Suprapubic skin (tissue), 4 donors: ENCODE measurements at places on chromosomes 12 and 14.
A peak's percentile ranks its signal among the peaks of the same experiment; 100 is the strongest.

GRCh38 chr14:32531942-32532515 lies 202.9 kb downstream of the AKAP6 start:
- no peaks in the 10 kb centered on the region for H3K27me3 ChIP-seq
- H3K27ac ChIP-seq: no peak overlapping the region
- no peaks in the 10 kb centered on the region for H3K36me3 ChIP-seq

DNA sequence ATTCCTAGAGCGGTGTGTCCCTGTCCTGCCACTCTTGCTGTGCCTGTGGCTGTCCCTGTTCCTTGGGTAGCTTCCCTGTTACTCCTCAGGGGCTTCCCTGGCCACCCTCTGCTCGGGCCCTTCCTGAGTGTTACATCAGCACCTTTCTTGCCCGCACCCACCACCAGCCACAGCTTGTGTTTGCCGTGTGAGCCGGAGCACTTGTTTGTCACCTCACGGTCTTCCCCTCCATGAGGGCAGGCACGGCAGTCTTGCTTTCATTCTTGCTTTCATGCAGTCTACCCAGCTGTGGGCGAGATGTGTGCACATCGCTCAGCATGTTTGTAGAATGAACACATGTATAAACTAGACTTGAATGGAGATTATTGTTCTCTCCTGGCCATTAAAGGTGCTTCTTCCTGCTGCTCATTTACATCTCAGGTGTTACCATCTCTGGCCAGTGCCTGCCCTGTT lies 42.0 kb downstream of the TRAF3 start:
- H3K27ac ChIP-seq: peak overlapping the region; percentile 61
- peaks cover 22% of the 10 kb centered on the region for H3K4me1 ChIP-seq
- no peaks in the 10 kb centered on the region for H3K27me3 ChIP-seq
- H3K36me3 ChIP-seq: no peaks in the 10 kb centered on the region
- no peak for DNase-seq

DNA sequence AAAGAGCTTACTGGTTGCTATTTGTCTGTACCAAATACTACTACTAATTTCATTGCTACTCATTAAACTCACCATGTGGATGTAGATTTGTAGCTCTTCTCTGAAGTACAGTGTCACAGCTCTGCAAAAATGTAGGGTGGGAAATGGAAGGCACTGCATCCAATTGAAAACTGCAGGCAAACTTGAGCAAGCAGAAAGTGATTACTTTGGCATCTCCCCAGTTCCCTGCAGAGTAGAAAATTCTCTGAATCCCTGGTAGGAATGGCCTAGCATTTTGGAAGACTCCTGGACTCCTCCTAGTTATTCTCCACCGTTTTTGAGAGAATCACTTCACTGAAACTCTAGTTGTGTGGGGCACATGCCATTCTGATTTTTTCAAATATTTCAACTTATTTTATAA lies 239.1 kb downstream of the DIO2 start:
- H3K4me1 ChIP-seq: no peaks in the 10 kb centered on the region
- H3K36me3 ChIP-seq: no peaks in the 10 kb centered on the region
- no peak overlapping the region for H3K27ac ChIP-seq
- no peak overlapping the region for H3K4me3 ChIP-seq

DNA sequence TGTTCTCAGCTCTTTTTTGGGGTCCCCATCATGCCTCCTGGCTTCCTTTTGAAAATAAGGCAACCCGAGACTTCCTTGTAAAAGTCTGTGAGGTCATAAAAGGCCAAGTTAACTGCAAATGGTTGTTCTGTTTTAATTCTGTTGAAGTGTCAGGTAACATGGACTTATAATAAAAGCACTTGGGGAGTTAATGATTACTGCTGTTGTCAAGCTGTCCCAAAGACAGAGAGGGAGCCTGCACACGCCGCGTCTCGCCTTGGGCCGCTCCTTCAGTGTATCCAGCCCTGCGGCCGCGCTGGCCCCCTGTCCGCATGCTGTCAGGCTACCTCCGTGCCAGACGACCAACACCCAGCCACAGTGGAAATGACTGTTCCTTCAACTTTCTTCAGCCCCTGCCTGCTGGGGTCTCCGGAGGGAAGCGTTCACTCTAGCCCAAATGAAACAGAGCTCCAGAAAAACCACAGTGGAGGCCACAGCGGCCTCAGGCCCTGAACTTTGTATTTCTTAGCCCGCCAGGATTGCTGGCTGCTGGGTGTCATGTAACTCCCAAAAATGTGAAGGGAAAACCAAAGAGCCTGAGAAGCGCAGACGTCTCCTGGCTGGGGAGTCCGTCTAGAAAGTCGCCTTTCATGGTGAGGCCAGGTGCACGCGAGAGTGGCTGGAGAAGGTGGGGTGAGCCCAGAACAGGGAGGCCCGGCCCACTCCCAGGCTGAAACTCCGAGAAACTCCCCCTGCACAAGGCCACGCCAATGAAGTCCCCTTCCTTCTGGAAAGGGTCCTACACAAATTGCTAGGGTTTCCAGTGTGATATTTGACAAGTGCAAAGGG lies 189.1 kb downstream of the ZFP36L1 start:
- peaks cover 38% of the 10 kb centered on the region for H3K4me1 ChIP-seq
- no peaks in the 10 kb centered on the region for H3K27me3 ChIP-seq
- DNase-seq: peak; percentile 56
- H3K36me3 ChIP-seq: no peaks in the 10 kb centered on the region
- H3K4me3 ChIP-seq: no peak overlapping the region

GRCh38 chr14:64464651-64465050 lies 648 bp upstream of the AKAP5 start:
- no peaks in the 10 kb centered on the region for H3K27me3 ChIP-seq
- H3K4me1 ChIP-seq: peaks cover 13% of the 10 kb centered on the region
- H3K36me3 ChIP-seq: no peaks in the 10 kb centered on the region
- no peak overlapping the region for H3K27ac ChIP-seq
- peak overlapping the region; percentile 79 for H3K4me3 ChIP-seq

DNA sequence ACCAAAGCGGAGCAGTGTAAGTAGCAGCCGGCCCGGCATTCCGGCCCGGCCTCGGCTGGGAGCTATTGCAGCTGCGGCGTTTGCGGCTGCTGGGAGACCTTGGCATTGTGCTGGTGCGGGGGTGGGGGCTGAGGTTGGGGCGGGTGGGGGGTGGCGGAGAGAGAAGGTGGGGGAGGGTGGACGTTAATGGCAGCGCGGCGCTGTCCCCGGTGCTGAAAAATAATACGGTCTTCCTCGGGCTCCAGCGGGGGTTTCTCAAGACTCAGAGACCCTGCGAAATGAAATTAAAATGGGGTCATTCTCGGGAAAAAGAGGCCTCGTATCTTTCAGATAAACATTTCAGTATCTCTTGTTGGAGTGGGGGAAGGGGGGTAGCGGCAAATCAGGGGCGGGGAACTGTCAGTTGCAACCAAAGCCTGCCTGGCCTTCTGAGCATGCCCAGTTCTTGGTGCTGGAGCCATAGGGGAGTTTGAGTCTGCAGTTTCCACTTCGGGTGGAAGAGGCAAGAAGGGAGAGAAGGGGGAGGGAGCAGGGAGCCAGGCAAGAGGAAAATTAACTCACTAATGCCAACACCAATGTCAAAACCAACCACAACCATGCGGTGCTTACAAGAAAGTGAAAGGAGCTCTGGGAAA lies 414 bp downstream of the UNC79 start:
- H3K4me1 ChIP-seq: peaks cover 11% of the 10 kb centered on the region
- no peak for DNase-seq
- peak overlapping the region; percentile 2 for H3K4me3 ChIP-seq
- H3K27ac ChIP-seq: no peak overlapping the region
- H3K27me3 ChIP-seq: peaks cover 58% of the 10 kb centered on the region

GRCh38 chr12:65944637-65945036 lies 120.4 kb downstream of the HMGA2 start:
- H3K4me1 ChIP-seq: peaks cover 20% of the 10 kb centered on the region
- H3K4me3 ChIP-seq: no peak overlapping the region
- peaks cover 5% of the 10 kb centered on the region for H3K27me3 ChIP-seq

DNA sequence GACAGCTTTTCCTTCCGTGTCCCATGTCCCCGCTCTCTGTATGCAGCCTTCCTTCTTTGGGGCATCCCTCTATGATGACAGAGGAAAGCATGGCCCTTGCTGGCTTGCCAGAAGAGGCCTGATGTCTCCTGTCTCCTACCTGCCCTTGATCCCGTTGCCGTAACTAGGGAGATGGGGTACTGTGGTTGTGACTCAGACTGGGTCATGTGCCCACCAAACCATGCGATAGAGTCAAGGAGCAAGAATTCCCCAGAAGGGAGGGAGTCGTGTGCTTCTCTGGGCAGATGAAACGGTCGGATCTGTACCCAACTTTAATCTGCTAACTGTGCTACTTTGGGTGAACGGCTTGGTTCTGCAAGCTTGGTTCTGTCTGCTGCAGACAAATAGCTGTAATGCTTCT lies 99.1 kb upstream of the DYNC1H1 start:
- H3K36me3 ChIP-seq: no peaks in the 10 kb centered on the region
- DNase-seq: no peak
- H3K27ac ChIP-seq: no peak overlapping the region
- H3K27me3 ChIP-seq: no peaks in the 10 kb centered on the region
- H3K4me3 ChIP-seq: no peak overlapping the region

GRCh38 chr14:64777461-64777860 lies 73.2 kb downstream of the PLEKHG3 start:
- DNase-seq: no peak
- H3K27ac ChIP-seq: no peak overlapping the region
- H3K4me1 ChIP-seq: no peaks in the 10 kb centered on the region
- no peak overlapping the region for H3K4me3 ChIP-seq
